ENCODE measurements at places on chromosomes 12 and 14. TPM values are rescaled to one million over a fixed set of nuclear protein-coding genes. Genes with fewer than 3 reads are reported as not detected.

Gene ALDH6A1
- total RNA-seq, result 66.1 TPM

Gene HHIPL1
- total RNA-seq, result 5.3 TPM

Gene RPGRIP1
- 0.49 TPM for total RNA-seq

- no peak for DNase-seq
These were observed 32.1 kb downstream of the DICER1 start for GRCh38 chr14:95125221-95125620.

DNA sequence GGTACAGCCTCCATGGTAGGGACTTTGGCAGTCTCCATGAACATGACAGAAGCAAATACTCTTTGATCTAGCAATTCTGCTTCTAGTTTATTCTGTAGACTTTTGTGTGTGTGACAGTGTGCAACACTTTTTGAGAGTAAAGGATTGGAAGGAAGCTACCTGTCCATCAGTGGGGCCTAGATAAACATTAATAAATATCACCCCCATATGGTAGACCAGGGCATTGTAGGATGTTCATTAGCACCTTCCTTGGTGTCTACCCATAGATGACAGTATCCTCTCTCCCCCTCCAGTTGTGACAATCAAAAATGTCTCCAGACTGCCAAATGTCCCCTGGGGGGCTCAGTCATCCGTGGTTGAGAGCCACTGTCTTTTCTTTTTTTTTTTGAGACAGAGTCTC is 10.8 kb downstream of the SNRNP35 start:
- DNase-seq, result no peak
